ENCODE measurements at places on chromosomes 1 and 21.

DNA sequence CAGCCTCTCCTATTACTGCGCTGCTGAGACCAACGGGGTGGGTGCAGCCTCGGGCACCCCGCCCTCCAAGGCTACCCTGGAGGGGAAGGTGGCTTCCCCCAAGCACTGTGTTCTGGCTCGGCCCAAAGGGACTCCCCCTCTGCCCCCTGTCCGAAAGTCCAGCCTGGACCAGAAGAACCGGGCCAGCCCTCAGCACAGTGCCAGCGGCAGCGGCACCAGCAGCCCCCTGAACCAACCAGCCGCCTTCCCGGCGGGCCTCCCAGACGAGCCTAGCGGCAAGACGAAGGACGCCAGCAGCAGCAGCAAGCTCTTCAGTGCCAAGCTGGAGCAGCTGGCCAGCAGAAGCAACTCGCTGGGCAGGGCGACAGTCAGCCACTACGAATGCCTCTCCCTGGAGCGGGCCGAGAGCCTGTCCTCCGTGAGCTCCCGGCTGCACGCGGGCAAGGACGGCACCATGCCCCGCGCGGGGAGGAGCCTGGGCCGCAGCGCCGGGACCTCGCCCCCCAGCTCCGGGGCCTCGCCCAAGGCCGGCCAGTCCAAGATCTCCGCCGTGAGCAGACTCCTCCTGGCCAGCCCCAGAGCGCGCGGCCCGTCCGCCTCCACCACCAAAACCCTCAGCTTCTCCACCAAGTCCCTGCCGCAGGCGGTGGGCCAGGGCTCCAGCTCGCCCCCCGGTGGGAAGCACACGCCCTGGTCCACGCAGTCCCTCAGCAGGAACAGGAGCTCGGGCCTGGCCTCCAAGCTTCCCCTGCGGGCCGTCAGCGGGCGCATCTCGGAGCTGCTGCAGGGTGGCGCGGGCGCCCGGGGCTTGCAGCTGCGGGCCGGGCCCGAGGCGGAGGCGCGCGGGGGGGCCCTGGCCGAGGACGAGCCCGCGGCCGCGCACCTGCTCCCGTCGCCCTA, 533.1 kb downstream of the KIF26B start:
- no peak for DNase-seq

- no peak for DNase-seq
Observed at GRCh38 chr1:109828756-109829505, 65.2 kb upstream of the EPS8L3 start.

DNA sequence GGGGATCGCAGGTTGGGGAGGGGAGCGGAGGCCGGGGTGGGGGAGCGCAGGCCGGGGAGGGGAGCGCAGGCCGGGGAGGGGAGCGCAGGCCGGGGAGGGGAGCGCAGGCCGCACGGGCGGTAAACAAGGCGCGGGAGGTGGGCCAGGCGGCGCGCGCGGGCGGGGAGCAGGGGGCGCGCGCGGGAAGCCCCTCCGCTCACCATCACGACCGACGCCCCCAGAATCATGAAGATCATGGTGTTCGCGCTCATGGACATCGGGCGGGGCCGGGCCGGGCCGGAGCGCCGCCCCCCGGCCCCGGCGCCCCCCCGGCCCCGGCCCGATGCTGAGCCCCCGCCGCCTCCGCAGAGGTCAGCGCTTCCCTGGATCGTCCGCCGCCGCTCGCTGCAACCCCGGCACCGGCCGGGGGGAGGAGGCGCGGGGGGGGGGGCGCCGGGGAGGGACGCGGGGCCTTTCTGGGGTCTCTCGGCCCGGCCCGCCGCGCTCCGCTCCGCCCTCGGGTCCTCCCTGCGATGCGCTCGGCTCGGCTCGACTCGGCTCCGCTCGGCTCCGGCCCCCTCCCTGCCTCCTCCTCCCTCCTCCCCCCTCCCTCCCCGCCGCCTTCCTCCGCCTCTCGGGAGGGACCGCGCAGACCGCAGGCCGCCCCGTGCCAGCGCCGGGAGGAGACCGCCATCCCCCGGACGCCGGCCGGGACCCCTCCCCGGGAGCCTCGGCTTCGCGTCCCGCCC, at the start of gene TMEM240:
TSS of gene TMEM240 (minus strand) at position 535 of the 728 bp plus-strand sequence. CDS start at position 257, 278 bp downstream.
- no peak for DNase-seq

DNA sequence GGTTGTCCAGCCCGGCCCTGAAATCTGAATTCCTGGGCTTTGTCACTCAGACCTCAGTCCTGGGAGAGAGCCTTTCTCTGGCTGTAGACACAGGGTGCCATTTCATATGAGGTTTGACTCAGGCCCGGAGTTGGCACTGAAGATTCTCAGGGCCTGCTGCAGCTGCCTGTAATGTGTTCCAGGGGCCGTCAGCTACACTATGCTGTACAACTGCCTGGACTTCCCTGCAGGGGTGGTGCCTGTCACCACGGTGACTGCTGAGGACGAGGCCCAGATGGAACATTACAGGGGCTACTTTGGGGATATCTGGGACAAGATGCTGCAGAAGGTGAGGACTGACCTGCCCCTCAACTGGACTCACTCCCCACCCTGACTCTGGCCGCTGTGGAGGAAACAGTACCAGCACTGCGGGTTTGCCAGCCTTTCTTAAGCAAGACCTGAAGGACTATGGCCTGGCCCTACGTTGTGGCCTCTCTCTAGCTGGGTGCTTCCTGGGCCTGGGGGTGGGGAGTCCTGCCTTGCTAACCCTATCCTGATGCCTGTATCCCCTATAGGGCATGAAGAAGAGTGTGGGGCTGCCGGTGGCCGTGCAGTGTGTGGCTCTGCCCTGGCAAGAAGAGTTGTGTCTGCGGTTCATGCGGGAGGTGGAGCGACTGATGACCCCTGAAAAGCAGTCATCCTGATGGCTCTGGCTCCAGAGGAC, 18.9 kb downstream of the FAAH start:
- no peak for DNase-seq

GRCh38 chr1:29157269-29157601, 24.5 kb downstream of the SRSF4 start:
- DNase-seq: no peak
